Activated naive CD4-positive, alpha-beta T cell treated with Interleukin-2 at 50 U/mL for 16 hours (primary cell): ENCODE measurements at places on chromosomes 5 and 9.
A peak's percentile ranks its signal among the peaks of the same experiment; 100 is the strongest.

DNA sequence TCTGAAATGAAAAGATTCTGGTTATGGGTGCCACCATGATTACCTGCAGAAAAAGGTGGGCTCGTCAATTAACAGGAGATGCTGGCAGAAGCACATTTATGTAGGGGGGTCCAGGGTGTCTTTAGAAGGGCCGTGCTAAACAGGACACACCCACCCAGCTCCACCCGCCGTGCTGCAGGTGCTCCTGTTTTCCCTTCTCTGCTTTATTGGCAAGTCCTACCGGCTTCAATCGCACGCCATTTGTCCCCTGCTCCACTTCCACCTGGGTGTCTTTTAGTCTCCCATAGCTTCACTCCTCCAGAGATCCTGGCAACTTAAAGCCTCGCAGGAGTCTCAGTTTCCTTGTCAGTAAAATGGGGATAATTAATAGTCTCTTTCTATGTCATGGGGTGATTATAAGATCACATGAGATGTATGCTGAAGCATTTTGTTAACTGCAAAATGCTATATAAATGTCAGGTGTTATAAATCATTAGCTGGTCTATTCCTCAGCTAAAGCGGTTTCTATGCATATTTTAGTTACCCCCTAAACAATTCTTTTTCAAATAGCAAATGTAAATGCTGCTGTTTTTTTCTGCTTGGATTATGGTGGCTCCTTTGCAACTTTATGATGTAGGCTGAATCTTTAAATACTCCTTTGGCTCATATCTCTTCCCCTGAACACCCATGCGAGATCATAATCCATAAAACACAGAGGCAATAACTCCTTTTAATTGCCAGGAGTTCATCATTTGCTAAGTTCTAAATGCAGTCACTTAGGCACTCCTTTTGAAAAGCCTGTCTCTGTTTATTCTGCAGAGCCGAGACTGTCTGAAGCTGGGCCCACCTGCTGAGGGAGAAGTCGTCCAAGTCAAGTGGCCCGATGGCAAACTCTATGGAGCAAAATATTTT lies 406.9 kb downstream of the KDM4C start:
- DNase-seq = no peak

GRCh38 chr5:150143350-150144245 lies 12.0 kb downstream of the PDGFRB start:
- DNase-seq = no peak

GRCh38 chr9:19785230-19785629 lies 3.6 kb downstream of the SLC24A2 start:
- no peak for DNase-seq

DNA sequence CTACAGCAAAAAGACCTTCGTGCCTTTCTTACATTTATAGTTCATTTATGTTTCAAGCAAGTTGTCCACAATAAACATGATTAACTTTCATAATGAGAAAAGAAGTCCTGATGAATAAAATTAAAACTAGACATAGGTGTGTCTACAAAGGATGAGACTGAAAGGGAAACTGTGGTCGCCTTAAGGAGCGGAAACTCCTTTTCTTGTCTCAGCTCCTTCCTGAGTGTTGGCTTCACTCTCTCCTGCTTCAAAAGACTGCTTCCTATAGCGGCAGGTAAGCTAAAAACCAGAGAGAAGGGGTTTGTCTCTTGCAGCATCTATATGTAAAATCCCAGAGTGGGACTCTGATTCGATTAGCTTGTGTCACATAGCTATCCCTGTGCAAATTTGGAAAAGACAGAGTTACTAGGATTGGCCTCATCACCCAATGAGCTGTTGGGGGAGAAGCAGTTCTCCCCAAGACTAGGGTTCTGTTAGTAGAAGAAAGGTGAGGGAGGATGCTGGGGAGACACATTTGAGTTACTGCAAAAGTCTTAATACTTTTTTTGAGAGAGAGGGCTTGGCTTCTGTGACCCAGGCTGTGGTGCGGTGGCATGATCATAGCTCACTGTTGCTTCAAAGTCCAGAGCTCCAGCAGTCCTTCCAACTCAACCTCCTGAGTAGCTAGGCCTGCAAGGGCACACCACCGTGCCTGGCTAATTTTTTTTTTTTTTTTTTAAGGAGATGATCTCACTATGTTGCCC lies 16.8 kb upstream of the CTSL start:
- no peak for DNase-seq

DNA sequence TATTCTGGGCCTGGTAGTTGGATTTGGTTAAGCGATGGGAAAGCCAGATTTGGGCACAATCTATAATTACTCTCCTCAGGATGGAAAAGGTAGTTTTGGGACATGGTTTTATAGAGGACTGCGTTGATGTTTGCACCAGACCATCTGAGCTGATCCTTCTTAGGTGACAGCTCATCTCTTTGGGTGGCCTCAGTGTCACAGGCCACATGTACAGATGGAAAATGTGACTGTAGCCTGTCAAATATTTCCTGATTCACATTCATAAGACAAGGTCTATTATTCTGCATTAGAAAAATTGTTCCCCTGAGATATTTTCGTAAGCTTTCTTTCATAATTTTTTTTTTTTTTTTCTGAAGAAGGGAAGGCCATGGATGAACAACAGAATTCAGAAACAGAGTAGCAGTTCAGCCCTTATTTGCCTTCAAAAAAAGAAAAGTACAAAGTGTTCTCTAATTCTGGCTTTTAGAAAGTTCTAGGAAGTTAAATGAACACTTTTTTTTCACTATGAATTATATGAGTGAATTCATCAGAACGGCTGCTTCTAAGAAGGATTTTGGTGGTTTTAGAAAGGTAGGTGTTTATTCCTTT lies 81.0 kb downstream of the NNT start:
- DNase-seq = no peak

DNA sequence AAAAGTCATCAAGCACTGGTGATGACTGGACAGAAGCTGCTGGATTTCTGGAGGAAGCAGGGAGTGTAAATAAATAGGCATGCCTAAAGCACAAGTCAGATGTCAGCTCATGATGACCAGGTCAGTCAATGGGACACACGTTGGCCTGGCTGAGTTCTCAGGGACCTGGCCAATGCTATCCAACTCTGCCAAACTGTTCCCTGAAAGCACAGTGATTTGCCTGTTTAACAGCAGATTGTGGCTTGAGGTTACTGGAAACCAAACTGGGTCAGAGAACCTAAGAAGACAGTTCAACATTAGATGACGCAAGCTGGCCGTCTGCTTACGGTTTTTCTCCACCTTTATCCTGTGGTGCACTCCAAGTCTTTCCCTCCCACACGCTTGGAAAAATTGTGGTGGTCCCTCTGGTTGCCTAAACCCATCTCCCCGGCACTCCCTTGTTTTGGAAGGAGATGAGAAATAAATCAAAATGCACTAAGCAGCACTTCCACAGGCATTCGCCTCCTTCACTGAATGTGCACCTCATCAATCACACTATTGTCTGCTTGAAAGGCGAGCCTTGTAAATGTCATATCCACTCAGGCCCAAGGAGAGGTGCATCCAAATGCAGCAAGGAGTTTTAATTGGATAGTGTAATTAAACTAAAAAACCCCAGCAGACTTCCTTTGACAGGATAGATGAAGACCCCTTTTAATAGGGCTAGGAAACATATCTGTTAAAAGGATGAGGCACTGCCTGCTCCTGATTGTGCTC lies 199.4 kb downstream of the GAPVD1 start:
- DNase-seq = no peak

- DNase-seq = no peak
Observed at GRCh38 chr5:181088289-181088688, 42.7 kb downstream of the OR2V1 start.

DNA sequence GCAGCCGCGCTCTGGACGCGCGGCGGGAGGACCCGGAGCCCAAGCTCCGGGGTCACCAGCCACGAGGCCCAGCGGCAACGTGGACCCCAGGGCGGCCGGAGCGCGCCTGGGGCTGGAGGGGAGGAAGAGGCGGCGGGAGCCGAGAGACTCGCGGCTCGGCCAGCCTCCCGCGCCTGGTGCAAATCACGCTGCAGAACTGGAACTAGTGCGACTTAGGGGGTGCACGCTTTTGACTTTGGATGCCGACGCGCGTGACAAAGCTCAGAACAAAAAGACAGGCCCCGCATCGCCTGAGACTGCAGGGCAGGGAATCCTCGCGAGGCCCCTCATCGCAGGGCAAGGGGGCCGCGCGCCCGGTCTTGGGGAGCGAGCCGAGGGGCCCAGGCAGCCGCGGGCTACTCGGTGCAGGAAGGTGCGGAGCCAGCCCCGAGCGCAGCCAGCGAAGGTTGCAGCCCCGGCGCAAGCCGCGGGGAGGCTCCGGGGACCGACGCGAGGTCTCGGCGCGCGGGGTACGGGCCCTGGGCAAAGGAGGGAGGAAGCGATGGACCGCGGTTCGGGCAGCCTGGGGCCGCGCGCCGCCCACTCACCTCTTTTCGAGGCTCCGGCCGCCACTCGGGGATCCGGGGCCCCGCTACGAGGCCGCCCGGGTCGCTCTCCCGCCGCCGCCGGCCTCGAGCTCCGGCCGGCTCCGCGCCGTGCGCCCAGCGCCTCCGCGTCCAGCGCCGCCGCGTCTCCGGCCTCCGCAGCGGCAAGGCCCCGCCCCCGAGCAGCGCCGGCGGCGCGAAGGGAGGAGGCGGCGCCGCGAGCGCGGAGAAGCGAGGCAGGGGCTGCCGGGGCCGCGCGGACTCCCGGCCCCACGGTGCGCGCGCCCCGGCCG lies at the start of gene GOLM1:
GOLM1 (minus strand) TSS at position 735 of the 877 bp plus-strand sequence. CDS start 20,238 bp downstream, outside the sequence.
- DNase-seq = peak; percentile 23

DNA sequence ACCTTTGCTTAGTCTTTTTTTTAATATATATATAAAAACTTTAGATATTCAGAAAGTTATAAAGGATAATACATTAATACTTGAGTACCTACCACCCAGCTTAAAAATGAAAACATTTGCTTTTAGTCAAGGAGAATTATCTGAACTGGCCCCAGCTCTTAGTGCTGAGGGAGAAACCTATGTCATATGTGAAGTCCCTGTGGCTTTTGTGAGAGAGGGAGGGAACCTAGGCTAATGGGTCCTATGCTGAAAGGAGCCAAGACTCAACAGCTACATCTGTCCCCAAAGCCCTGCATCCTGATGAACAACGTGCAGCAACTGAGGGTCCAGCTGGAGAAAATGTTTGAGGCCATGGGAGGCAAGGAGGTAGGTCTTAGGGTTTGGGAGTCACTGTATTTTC lies 92.0 kb upstream of the RUSC2 start:
- no peak for DNase-seq

GRCh38 chr9:99340281-99340680 lies 118.2 kb downstream of the SEC61B start:
- no peak for DNase-seq

- no peak for DNase-seq
Observed at GRCh38 chr9:3896576-3896975, 370.8 kb upstream of the RFX3 start.

- DNase-seq = no peak
Observed at GRCh38 chr5:152389208-152389849, 15.8 kb downstream of the NMUR2 start.

- DNase-seq = no peak
Observed at GRCh38 chr5:15957124-15957523, 222.5 kb downstream of the MARCHF11 start.

DNA sequence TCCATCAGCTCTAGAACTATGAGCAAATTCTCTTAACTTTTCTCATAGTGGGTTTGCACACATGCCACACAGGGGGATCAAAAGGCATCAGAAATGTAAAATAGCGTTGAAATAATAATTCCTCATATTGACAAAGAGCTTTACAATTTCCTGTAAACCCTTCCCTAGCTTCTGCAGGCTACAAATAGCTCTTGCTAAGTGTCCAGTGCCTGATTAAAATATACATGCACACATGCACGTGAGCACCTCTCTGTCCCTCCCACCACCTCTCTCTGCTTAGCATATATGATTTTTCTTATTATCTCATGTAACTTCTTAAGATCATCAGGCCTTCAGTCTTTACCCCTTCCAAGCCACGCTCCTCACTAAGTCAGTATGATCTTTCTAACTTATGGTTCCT lies 13.7 kb upstream of the PPP2R2B start:
- DNase-seq = no peak

- DNase-seq = no peak
Observed at GRCh38 chr9:135561391-135562234, at the start of gene PAEP. TSS of gene PAEP (plus strand) at chr9:135561756.

- DNase-seq = no peak
Observed at GRCh38 chr5:57346328-57346727, 136.3 kb downstream of the ACTBL2 start.

DNA sequence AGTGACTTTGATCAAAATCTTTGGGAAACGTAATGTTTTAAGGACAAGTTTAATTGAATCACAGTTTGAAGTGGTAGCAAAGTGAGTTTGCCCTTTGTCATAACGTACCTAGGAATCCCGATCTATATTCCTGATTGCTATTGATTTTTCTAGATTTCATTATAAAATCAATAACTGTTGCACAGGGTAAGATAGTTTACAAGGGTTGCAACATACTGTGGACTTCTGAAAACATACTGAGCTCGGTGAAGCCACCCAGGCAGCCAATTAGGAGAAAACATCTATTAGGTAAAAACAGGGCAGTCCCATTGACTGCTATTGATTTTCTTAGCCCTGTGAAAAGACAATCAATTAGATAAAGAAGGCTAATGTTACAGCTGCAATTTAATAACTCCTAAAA lies 659.9 kb downstream of the ISL1 start:
- DNase-seq = no peak

DNA sequence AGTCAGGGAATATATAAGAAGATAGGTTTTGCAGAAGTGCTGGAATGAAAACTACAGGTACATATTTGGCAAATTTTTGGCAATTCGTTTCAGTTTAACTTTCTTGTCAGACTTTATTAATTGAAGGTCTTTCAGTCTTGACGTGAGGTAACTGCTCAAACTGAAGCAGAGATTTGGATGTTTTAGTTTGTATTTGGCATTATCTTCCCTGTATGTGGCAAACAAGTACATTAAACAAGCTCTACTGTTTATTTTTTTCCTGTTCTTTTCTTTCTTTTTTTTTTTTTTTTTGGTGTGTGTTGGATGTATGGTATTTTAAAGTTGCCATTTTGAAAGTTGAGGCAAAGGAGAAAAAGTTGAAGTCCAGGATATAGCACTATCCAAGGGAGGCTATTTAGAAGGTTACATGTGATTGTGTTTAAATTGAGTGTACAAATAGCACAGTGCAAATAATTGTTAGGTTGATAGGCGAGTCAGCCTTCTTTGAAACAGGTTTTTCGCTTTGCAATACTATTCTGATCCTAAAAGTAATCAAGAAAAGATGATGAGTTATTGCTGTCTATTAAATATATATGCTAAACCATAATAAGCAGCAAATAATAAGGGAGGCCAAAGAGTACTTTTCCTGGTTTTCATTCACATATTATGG lies 2.2 kb downstream of the PBX3 start:
- no peak for DNase-seq

DNA sequence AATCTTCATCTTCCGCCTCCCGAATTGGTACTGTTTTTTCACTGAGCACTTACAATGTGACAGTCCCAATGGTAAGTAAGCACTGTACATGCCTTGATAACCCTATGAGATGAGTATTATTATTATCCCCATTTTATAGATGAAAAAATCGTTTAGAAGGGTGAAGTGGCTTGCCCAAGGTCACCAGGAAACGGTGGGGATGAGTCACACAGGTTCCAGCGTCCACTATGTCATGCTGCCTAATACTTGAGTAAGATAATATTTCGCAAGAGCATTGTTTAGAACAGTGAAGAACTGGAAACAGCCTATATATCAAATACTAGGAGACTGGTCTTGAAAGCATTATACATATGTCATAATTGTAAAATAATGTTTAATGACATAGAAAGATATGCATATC lies 12.9 kb downstream of the HAND1 start:
- DNase-seq = no peak

GRCh38 chr9:109263358-109263757 lies 57.5 kb downstream of the EPB41L4B start:
- DNase-seq = no peak
